ENCODE measurements at places on chromosomes 16 and 17.
A peak's percentile ranks its signal among the peaks of the same experiment; 100 is the strongest.

DNA sequence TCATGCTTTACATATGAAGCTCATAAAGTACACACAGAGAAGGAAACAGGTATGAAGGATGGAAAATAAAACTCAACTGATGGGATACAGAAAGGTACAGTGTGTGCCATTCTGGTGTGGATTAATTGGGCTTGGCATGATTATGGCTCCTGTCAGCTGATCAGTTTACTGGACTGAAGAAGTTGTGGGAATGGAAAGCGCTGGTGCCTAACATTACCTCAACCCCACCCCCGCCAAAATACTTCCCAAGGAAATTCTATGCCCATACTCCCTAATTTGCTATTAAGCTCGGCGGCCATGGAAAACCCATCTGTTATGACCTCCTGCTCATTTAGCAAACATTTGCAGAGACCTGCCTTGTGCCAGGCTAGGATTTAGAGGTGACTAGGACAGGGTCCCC is 16.6 kb upstream of the PMFBP1 start:
- no peak for DNase-seq

- no peak for DNase-seq
Observed at GRCh38 chr17:32335046-32335445, 6.9 kb downstream of the C17orf75 start.

- no peak for DNase-seq
Observed at GRCh38 chr17:69246726-69247375, 18.2 kb upstream of the ABCA10 start.

DNA sequence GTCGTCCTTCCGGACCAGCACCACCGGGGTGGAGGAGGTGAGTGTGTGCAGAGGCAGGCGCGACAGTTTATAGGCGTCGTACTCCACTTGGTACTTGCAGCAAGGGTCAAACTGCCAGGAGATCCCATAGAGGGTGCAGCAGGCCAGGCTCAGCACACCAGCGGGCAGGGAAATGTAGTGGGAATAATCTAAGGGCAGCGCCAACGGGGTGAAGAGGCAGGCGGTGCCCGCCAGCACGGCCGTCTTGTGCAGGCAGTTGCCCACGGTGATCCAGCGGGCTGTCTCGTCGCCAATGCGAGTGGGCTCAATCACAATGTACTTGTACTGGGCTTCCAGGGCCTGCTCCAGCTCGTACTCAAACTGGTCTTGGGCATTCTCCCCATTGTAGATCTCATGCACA is 15.6 kb downstream of the TMEM11 start:
- DNase-seq, result no peak

GRCh38 chr16:67166598-67167168 is 2.1 kb downstream of the HSF4 start:
- no peak for DNase-seq

- no peak for DNase-seq
Observed at GRCh38 chr17:4474093-4474492, 24.6 kb upstream of the SPNS2 start.

- no peak for DNase-seq
Observed at GRCh38 chr17:14746822-14747602, 446.1 kb downstream of the HS3ST3B1 start.

DNA sequence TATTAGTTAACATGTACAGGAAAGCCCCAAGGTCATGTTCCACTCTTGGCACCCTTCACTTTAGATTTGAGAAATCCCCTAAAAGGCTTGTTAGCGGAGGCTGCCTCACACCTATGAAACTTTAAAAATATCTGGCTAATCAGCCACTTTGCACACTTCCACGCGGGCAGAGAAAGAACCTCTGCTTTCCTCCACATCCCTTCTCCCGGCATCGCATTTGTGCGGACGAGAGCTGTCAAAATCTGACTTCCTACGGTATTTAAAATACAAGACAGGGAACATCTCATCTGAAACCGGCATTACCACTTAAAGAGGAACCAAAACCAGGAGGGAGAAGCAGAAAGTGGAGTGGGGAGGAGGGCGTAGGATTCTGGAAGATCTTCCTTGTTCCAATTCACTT is 422.3 kb downstream of the TMEM114 start:
- no peak for DNase-seq

DNA sequence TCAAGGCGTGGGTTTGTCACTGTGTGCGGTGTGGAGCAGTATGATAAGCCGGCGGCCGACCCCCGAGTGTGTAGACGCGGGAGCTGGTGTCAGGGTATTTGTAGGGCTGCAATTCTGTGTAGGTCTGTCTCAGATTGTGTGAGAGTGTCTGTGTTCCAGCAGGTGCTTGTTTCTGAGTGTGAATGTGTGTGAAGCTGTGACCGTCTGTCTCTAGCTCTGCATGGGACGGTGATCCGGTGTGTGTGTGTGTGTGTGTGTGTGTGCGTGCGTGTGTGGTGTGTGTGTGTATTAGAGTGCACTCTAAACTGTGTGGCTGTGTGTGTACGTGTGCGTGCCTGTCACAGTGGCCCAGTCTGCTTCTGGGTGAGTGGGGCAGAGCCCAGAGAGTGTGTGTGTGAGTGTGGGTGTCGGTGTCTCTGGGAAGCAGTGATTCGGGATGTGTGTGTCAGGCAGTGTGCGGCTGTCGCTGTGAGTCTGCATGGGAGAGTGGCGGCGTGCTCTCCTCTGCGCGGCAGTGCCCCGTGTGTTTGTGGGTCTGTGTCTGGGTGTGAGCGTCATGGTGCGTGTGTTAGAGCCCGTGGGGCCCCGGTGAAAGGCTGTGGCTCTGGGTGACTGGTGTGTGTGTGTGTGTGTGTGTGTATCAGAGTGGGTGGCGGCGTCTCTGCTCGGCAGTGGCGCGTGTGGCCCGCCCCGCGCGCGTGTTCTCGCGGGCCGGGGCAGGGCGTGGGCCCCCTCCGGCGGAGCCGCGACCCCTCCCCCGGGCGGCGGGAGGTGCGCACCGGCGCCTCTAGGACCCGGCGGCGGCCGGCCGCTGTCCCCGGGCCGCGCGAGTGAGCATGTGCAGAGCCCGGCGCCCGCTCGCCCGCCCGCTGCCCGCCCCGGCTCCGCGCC is at the start of gene WSCD1:
TSS of gene WSCD1 (plus strand) at position 841 of the 891 bp plus-strand sequence. CDS start 10,280 bp downstream, outside the sequence.
- DNase-seq, result no peak

GRCh38 chr16:26295625-26296304 is 604.0 kb downstream of the HS3ST4 start:
- DNase-seq, result no peak

GRCh38 chr16:86436466-86437185 is 73.7 kb upstream of the FOXF1 start:
- DNase-seq, result no peak

DNA sequence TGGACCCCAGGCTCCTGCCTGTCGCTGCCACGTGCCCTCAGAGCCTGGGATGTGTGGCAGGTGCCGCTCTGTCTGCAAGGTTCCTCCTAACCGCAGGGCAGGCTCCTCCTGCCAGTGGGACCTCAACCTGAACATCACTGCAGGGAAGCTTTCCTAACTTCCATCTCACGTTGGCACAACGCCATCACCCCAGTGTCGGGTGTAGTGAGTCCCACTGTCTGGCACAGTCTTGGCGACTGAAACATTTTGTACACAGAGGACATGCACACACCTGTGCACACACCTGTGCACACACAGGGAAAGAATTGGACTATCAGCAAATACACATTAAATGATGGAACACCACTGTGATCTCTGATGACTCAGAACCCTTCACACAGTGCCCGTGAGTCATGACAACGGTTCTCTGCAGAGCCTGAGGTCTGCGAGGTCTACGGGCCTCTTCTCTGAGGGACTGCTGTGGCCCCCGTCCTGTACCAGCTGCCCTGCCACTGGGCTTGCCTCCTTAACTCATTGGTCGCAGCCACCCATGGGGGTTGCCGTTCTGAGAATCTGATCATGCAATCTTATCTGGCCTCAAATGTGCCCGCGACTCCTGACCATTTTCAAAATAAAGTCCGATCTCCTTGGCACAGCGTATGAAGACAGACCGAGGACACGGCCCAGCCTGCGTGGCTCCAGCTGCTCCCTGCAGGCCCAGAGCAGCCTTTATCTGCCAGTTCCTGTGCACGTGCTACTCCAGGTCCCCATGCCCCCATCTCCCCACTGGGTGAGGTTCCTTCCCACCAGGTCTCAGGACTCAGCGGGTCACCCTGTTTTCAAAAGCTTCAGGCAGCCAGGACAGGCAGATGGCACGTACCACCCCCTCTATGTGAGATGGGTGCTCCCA is 7.6 kb downstream of the CCDC57 start:
- no peak for DNase-seq

DNA sequence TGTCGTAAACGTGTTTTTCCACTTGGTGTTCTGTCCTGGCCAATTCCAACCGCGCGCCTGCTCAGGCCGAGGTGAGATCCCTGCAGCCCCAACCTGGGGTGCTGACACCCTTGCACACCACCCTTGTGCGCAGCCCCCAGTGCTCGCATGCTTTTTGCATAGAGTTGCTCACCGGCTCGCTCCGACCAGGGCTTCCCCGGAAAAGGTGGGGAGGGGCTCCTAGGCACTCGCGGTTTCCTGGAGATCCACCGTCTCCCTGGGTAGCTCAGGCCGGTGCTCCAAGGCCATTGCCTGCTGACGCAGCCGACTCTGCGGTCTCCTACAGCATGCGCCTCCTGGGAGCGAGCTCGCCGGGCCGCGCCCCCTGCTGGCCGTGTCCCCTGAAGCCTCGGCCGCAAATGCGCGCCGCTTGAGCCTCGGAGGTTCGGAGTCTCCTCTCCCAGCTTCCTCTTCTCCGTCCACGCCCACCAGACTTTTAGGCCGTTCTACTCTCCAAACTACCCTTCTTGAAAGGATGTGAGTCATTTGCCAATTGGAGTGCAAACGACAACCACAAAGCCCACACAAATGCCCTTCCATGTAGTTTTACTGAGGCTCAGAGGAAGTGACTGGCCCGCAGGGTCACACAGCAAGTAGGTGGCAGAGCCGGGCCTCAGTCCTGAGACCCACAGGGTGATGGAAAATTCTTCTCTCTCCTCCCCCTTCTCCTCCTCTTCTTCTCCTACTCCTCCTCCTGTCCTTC is 7.2 kb upstream of the PDP2 start:
- peak; percentile 75 for DNase-seq

DNA sequence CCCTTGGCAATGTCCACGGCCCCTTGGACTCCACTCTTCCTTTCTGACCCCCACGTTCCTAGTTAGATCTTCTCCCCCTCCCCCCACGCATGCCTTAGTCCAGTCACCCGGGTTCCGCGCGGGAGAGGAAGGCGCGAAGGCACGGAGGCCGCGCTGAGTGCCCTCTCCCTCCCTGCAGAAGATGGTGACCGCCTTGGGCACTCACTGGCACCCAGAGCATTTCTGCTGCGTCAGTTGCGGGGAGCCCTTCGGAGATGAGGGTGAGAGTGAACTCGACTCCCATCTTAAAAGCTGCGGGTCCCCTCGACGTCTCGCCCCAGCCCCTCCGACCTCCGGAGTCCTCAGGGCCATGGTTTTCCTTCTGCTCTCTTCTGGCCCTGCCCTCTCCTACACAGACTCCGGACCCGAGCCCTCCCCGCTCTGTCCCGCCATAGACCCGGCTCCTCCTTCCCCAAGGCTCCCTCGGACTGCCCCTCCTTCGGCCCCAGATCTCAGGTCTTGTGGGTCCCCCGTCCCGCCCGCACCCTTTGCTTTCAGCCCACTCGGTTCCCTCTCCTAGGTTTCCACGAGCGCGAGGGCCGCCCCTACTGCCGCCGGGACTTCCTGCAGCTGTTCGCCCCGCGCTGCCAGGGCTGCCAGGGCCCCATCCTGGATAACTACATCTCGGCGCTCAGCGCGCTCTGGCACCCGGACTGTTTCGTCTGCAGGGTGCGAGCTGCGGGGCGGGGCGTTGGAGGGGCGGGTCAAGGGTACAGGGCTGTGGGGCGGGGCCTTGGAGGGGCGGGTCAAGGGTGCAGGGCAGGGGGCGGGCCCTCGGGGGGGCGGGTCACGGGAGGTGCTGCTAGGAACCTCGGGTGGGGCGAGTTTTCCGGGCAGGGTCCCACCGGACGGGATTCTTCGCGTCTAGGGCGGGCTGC is 4.6 kb downstream of the TGFB1I1 start:
- DNase-seq, result peak; percentile 91

DNA sequence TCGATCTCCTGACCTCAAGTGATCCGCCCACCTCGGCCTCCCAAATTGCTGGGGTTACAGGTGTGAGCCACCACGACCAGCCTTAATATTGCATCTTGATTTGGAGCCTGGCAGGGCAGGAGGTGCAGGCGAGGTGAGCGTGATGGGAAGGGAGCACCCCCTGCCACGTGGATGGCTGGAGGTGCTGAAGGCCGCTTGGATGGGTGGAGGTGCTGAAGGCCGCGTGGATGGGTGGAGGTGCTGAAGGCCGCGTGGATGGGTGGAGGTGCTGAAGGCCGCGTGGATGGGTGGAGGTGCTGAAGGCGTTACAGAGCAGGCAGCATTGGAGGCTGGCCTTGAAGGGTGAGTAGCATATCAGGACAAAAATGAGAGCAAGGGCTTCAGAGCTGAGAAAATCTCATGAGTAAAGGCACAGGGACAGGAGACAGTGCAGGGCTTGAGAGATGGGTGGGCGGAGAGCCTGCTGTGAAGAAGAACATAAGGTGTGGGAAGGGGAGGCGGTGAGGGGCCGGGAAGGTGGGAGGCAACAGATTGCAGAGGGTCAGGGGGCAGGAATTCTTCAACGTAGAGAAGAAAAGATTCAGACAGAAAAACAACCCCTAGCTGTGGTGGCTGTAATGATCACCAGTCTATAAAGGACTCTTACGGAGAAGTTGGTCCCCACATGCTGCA is 101.7 kb upstream of the SEC14L1 start:
- no peak for DNase-seq

GRCh38 chr16:85607321-85607765 is 5.8 kb upstream of the GSE1 start:
- DNase-seq, result no peak

GRCh38 chr16:75503801-75504200 is 8.6 kb upstream of the CHST6 start:
- no peak for DNase-seq

GRCh38 chr16:19127674-19128131 is 13.9 kb downstream of the ITPRIPL2 start:
- no peak for DNase-seq

GRCh38 chr17:50956750-50957523 is 90.8 kb upstream of the TOB1 start:
- peak; percentile 64 for DNase-seq

GRCh38 chr16:13995194-13995593 is 75.2 kb downstream of the ERCC4 start:
- DNase-seq, result no peak

All from T-helper 1 cell (primary cell).